NCI-H748 treated with DMSO at 0.1 percent for 48 hours (cell line): ENCODE measurements at places on chromosomes 1 and 21.

DNA sequence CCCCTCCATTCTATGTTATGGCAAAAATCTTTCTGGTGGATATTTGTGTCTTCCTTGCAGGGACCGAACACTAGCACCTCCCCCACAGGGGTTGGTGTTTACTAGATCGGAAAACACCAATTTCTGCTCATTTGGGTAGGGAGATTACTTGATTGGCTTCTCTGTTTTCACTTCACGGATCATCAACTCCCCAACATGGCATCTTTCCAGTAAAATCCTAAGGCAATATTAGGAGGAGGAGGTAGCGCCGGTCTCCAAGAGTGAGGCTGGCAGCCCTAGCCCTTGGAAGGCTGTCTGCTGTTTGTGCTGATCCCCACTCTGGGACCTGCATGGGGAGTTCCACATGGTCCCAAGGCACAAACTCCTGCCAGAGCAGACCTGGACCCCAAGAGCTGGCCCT, 12.2 kb downstream of the VASH2 start:
- DNase-seq: no peak

GRCh38 chr21:41765420-41765821, 1.4 kb downstream of the RIPK4 start:
- no peak for DNase-seq

DNA sequence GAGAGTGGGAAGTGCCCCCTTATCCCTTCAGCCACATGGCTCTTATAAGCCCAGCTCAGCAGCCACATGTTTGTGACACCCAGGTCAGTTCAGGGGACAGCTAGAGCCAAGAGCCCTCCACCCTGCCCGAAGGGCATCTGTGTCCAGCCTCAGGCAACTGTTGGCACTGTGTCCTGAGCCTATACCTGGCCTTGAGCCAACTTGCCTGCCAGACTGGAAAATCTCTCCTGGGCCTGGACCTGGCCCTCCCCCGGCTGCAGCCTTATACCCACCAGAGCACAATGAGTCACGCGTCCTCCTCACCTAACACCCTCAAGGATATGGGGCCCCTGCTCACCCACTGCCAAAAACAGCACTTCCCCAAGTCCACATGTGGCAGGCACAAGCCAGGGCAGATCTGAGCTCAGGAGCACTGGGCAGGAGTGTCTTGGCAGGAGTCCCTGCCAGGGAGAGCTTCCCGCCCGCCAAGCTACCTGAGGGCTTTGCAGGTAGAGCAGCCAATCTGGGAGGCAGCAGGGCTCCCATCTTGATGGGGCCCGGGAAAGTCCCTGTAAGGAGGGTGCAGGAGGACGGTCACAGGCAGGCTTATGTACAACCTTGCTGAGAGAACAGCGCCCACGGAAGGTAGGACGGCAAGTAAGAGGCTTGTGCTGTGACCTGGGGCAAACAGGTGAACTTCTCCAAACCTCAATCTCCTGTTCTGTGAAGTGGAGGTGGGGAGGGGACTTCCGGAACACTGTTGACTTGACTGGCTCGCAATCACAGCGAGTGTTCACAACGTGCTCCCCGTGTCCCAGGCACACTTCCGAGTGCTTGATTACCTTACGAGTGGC, 19.8 kb upstream of the HSPG2 start:
- no peak for DNase-seq

GRCh38 chr1:248849152-248849551, 9.7 kb downstream of the ZNF692 start:
- DNase-seq: no peak

DNA sequence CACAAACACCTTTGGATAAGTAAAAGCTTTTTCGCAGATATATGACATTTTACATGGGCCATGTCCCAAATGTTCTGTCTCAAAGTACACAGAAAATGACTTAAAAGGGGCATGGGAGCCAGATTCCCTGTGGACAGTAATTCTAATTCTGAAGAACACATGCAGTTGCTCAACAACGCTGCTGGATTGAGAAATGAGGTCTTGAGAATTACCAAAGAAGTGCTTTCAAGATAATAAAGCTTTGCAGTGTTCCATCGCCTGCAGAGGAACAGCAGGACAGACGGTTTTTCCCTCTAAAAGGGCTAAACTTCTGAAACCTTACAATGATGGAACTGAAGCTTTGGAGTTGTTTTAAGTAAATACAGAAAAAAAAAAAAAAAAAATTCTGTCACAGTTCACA, 55.3 kb upstream of the HSPA13 start:
- DNase-seq: no peak

DNA sequence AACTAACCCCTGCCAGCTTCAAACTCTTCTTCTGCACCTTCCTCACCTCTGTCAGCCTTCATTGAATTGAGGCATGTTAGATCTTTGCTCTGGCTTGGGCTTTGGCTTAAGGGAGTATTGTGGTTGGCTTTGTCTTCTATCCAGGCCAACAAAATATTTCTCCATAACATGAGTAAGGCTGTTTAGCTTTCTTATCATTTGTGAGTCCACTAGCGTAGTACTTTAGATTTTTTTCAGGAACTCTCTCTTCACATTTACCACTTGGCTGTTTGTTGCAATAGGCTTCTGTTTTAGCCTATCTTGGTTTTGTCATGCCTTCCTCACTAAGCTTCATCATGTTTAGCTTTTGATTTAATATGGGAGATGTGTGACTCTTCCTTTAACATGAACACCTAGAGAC, 417.5 kb downstream of the NCAM2 start:
- DNase-seq: no peak

DNA sequence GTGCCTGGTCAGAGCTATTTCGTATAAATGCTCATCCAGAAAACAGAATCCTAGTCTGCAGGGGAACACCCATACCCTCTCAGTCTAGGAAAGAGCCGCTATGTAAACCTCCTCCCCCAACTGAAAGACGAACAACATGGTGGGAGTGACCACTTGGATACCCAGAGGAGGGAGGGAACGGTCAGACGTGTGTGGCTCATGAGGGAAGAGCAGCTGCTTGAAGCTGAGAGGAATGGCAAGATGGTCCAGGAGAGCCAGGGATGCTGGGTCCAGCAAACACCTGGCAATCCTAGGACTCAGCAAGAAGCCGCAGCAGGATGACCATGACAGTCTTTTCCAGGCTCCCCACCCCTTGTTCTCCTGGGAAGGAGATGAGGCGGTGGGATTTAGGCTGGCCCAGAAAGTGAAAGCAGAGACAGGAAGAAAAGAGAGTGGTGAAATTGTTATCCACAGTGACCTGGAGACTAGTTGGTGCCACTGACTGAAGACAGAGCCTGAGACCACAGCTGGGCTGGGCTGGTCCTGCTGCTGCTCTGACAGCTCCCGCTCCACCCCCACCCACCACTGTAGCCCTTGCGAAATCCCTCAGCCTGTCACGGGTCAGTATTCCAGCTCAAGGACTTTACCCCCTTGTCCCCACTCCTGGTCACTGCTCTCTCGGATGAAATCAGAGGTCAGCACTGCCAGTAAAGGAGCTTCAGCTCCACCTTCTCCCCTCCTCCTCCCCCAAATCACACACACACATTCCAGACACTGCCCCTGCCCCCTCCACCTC, 3.6 kb downstream of the CERS2 start:
- DNase-seq: no peak

- DNase-seq: no peak
These were observed 394.3 kb upstream of the ADGRL2 start for GRCh38 chr1:81406292-81406999.

DNA sequence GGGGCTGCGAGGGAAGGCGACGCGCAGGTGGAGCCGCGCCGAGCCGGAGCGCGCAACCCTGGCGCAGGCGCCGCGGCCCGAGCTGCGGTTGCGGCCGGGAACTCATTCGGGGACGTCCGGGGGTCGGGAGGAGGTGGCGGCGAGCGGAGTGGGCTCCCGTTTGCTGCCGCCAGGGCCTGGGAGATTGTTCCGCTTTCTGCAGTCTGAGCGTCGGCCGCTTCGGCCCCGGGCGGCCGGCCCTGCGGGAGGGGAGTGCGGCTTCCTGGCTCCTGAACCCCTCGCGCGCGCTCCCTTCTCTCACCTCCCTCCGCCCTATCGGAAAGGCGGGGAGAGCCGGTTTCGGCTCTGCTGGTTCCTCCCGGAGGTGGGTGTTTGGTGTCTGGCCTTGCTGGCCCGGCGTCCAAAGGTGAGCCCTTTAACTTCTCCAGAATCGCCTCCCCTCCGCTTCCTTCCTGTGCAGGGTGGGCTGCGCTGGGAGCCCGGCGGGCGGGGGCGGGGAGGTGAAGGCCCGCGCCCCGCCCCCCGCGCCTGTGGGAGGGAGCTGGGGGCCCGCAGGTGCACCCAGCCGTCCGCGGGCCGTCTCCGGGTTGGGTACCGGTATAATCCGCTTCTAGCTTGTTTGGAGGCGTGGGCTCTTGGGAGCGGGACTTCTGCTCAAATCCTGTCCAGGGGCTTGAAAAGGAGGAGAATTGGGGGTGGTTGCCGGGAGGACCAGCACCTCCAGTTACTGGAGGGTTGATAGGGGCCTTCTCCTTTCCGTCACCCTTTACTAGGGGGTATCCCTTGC, 683 bp downstream of the LRRC8D start:
- no peak for DNase-seq

GRCh38 chr1:165828103-165828668, 772 bp downstream of the UCK2 start:
- peak; percentile 36 for DNase-seq

DNA sequence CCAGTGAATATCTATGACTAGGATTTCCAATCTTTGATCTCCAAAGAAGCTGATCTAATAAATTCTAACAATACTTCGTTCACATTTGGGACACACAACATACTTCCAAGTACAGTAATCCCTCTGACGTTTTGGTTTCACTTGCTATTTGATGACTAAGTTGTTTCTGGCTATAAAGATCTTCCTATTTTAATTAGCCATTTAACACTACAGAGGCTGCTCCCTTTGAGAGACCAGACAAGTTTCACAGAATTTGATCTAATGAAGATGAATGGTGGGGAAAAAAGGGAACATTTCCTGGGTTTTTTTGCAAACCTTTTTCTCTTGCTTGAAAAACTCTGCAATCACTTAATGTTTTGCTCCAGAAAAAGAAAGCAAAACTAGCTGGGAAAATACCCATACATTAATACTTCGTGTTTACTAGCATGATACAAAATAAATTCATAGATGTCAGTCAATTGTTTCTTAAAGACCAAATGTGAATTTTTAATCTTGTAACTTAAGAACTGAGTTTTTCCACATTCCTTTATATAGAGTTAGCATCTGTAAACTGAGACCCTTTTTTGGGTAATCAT, 28.0 kb upstream of the GLIS1 start:
- DNase-seq: no peak

DNA sequence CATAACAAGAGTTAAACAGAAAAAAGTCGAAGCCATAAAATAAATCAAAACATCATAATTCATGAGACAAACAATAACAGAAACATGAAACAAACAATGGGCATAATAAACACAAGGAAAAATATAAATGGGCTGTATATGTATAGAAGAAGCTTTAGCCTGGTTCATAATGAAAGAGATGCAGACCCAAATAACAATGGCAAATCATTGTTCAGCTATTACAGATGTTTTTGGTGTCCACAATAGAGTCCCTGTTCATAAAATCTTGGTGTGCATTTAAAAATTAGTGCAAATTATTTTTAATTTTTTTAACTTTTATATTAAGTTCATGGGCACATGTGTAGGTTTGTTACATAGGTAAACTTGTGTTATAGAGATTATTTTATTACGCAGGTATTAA, 1185.9 kb upstream of the B3GALT2 start:
- no peak for DNase-seq

DNA sequence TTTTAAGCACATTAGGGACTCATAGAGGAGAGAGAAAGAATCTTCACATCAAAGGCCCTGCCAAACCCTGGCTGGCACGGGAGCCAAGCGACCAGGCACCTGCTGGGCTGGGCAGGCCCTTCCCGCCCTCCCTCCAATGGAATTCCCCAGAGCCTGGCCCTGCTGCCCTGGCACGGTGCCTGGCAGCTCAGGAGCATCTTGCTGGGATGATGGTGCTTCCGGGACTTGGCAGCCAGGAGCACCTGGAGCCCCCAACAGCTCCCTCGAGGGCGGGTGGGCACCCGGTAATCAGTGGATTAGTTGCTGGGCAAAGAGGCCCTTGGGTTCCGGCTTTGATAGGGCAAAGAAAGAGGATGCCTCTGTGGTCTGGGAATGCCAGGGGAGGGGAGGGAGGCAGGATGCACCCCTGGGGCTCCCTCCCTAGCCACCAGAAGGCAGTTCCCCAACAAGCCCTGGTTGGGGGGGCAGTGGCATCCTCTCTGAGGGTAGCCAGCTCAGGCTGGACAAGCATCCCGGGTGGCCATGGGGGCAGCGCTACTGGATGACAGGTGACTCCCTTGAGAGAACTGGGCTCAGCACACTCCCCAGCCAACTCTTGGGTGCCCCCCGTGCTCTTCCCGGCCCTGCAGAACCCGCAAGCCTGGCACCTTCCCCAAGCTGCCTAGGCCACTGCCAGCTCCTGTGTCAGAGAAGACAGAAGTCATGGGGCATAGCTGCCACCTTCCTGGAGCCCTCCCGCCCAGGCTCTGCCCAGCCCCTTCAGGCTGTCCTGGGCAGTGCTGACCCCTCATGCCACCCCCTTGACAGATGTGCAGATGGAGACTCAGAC, 26.4 kb downstream of the KRTAP10-1 start:
- no peak for DNase-seq

- no peak for DNase-seq
These were observed 4.6 kb upstream of the SMG7 start for GRCh38 chr1:183467687-183468086.

DNA sequence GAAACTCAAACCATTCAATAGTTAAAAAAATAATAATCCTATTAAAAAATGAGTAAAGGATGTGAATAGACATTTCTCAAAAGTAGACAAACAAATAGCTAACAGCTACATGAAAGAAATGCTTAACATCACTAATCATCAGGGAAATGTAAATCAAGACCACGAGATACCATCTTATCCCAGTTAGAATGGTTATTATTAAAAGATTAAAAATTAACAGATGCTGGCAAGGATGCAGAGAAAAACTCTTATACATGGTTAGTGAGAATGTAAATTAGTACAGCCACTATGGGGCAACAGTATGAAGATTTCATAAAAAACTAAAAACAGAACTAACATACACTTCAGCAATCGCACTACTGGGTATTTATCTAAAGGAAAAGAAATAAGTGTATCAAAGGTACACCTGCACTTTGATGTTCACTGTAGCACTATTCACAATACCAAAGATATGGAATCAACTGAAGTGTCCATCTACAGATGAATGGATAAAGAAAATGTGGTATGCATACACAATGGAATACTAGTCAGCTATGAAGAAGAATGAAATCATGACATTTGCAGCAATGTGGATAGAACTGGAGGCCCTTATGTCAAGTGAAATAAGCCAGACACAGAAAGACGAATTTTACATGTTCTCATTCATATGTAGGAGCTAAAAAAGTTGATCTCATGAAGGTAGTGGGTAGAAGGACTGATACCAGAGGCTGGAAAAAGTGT, 117.9 kb downstream of the ACBD6 start:
- no peak for DNase-seq

GRCh38 chr1:165371588-165372225, 15.2 kb upstream of the LMX1A start:
- no peak for DNase-seq

GRCh38 chr1:1399872-1400575, 889 bp upstream of the CCNL2 start:
- no peak for DNase-seq
